MV-4-11 (cell line): ENCODE measurements at places on chromosomes 1 and 21.

DNA sequence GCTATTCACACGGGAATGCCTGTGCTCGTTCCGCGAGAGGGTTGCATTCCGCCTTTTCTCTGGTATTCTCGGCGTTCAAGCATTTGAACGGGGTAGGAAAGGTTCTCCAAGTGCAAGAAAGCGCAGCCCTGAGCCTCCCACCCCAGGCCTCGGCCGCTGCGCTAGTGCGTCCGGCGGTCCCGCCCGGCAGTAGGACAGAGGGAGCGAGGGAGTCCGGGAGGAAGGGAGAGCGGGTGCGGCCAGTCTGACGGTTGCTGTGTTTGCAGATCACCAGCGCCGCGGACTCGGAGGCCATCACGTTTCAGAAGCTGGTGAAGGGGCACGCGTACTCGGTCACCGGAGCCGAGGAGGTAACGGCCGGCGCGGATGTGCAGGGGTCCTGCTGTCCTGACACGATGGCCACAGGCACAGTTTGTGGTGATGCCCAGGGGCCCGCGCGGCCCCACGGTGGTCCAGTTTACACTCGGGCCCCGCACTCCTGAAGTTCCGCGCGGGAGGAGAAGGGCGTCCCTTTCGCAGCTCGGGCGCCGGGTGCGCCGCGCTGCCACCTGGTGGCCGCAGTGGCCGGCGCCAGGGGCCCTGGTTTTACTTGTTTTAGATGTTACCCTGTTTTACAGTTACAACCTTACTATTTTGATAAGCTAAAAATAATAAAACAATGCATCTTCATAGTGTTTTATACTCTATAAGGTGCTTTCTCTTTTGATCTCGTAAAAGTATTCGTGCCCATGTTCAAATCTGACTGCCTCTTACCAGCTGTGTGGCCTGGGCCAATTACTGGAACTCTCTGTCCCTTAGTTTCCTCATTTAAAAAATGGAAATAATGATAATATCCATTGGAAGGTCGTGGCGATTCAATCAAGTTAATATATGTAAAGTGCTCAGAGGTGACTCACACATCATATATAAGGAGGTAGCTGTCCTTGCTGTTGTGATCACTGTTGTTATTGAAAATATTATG, 36.7 kb downstream of the CAPN2 start:
- peak; percentile 50 for DNase-seq

GRCh38 chr1:206108635-206109034, 8.6 kb downstream of the AVPR1B start:
- no peak for DNase-seq

GRCh38 chr21:44021064-44021463, 9.0 kb downstream of the TRAPPC10 start:
- DNase-seq: no peak

DNA sequence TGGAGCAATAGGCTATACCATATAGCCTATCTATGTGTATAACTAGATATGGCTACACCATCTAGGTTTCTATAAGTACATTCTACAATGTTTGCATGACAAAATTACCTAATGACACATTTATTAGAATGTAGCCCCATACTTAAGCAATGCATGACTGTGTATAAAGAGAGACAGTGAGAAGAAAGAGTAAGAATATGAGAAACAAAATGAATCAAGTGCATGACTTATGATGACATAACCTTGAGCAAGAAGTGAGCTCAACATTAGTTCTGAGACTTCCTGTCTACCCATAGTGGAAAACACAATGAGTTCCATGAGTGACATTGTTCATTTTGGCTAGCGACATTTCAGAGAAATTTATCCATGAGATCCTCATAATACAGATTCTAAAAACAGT, 10.1 kb downstream of the SLC44A5 start:
- DNase-seq: no peak

DNA sequence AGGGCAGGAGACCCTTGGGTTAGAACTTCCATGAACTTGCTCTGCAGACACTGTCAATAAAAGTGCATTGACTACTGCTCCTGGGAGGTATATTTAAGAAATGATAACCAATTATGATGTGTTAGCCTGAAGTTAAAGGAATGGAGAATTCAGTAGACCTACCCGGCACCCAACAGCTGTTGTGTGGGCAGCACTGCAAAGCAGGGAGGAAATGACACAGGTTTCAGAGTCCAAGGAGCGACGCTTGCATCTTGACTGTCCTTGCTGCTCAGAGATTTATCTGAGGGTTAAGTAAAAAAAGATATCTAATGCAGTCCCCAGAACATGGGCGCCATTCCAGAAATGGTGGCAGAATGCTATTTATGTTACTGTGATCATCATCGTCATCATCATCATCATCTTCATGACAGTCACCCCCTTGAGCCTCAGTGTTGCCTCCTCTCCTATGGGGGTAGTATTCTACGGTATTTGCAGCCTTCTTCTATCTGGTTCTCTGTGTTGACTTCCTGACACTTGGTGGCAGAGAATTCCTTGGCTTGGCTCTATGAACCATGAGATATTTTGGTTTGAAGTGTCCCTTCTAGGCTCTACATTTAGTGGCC, 225.9 kb downstream of the KAZN start:
- peak; percentile 28 for DNase-seq

DNA sequence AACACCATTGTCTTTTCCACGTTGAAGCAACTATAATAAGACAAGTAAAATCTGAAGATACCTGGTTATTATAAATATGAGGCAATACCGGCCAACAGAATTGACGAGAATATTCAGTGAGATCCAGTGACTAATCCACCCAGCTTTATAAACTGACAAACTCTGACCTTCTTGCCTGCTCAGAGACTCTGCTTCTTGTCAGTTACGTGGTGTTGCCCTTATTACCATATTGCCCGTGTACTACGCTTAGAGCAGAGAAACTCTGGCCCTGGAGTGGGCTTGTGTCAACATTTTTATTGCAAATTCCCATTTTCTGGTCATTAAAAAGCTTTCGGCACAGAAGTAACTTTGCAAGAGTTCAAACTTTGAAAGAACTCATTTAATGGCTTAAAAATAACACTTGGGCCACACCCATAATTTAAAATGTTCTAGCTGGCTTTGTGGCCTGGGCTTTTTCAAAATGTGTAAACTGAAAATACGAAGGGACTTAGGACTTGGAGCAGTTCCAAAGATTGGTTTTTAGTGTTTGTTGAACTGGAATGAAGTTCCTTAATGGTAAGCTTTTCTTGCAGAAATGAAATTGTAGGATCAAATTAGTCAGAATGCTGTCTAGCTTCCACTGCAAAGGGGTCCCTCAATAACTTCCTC, 266.2 kb downstream of the LMO4 start:
- DNase-seq: peak; percentile 82

- DNase-seq: no peak
Observed at GRCh38 chr1:33893147-33893830, 29.4 kb downstream of the HMGB4 start.

DNA sequence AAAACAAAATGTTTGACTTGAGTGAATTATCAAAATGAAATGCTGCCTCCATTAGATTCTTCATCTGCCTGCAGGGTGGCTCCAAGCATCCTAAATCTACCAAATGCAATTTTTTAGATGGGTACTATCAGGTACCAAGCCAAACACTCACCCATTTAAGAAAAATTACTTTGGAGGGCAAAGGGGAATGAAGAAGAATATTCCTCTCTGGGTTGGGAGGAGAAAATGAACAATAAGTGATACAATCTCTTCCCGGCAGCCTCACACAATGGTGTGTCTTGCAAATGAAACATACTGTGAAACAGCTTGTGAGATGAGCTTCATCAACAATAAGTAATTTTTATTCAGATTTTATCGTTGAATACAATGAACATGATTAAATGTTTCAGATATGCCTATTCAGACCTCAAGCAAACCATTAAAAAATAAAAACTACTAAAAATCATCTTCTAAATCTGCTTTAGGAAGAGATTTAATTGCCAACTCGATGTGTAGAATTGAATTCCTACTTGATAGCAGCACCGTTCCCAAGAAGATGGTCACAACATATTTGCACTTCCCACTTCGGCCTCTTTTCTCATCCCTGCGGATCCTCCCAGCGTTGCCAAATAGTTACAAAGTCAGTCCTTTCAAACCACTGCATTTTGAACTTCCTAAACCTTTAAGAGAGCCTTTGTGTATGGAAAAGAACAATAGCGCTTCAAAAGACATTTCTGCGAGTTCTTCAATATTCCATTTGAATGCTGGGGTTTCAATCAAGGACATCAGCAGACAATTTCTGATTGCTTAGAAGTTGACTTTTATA, 2.7 kb downstream of the DAB1 start:
- DNase-seq: no peak

DNA sequence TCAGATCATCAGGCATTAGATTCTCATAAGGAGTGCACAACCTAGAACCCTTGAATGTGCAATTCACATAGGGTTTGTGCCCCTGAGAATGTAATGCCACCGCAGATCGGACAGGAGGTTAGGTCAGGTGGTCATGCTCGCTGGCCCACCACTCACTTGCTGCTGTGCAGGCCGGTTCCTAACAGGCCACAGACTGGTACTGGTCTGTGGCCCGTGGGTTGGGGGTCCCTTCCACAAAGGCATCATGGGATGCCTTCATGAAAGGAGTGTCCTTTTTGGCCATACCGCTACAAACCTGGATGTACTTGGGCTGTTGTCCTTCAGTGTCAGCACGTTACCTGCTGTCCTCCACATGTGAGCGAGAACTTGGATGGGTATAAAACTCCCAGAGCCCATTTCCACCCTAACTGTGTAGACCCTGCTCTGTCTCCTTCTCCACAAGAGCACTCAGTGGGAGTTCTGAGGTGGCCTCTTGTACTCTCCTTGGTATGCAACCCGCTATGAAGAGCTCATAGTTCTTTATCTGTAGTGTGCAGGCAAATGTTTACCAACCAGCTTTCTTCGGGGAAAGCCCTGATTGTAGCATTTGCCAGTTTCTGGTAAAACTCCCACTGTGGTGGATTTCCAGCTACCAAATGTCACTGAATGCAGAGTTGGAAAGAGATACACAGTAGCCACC, 41.7 kb upstream of the SLC19A1 start:
- DNase-seq: no peak
